Stimulated activated CD8-positive, alpha-beta memory T cell treated with anti-CD3 and anti-CD28 coated beads, Interleukin-7, amount 100 ng/mL, for 1 hour (primary cell): ENCODE measurements at places on chromosomes 3 and 15.

GRCh38 chr15:77455696-77456321, 35.1 kb downstream of the HMG20A start:
- no peak for DNase-seq

GRCh38 chr3:48409291-48410201, 20.3 kb downstream of the PLXNB1 start:
- no peak for DNase-seq

- no peak for DNase-seq
Observed at GRCh38 chr3:17094551-17094950, 209.8 kb downstream of the PLCL2 start.

- no peak for DNase-seq
Observed at GRCh38 chr3:196268284-196269163, 19.0 kb downstream of the PCYT1A start.

DNA sequence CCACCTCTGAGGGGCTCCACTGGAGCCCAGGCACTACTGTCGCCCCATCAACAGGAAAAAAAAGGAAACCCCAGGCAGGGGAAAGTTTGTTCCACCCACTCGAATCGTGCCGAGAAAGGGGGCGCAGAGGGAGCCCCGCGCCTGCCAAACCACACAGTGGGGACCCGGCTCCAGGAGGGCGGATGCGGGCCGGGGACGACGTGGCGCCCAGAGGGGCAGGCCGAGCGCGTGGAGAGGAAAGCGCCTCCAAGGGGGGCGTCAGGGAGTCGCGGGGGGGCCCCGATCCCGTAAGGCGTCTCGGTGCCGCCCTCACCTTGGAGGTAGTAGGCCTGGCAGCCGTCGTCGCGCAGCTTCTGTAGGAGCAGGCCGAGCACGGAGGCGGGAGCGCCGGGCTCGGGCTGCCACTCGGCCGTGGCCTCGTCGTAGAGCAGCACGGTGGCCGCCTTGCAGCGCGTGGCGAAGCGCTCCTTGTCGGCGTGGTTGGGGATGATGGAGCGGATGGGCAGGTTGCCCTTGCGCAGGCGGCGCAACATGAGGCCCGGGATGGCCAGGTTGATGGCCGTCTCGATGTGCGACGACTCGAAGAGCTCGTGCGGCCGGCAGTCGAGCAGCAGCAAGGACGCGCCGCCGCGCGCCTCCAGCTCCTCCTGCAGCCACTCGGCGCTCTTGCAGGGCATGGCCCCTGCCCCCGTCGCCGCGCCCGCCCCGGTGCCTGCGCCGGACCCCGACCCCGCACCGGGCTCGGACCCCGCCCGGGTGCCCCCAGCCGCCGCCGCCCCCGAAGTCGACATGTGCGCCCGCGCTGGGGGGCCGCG, 627 bp downstream of the DUSP7 start:
- no peak for DNase-seq

- DNase-seq = no peak
Observed at GRCh38 chr15:48010316-48010715, 110.5 kb upstream of the SLC24A5 start.

GRCh38 chr15:66595931-66596545, 30.2 kb upstream of the LCTL start:
- DNase-seq = no peak

GRCh38 chr15:62760538-62760937, 282.0 kb upstream of the TPM1 start:
- DNase-seq = no peak

DNA sequence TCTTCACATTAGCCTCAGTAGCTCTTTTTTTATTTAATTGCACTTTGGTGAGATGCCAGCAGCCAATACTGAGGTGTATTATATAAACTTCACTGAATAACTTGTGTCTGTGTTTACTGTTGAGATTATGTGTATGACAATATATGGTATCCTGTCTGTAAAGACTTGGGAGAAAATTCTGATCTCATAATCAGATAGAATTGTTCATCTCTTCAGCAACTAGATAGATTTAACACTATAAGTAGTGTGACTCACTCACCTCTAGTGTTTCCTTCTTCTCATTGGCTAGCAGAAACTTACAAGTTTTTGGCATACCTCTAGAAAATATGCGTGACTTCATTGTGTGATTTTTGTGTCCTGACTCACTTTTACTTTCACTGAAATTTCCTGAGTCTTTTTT, 67.6 kb upstream of the TGFBR2 start:
- no peak for DNase-seq

GRCh38 chr15:37204692-37205091, 104.3 kb upstream of the MEIS2 start:
- DNase-seq = no peak

DNA sequence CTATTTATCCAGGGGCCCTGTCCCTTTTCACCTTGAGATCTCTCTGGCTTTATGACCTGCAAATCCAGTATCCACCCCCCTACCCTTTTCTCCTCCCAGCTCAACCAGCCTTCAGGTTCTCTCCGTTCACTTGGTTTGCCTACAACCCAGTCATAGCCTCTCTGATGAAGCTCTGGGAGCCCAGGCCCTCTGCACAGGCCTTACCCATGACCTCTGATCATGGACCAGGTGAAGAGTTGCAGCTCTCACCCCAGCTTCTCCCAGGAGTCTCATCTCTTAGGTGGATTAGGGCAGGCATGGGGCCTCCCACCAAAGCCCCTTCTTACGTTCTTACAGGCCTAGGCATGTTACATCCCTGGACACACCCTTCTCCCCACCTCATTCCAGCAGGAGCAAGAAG, 59.8 kb downstream of the EXOG start:
- no peak for DNase-seq

DNA sequence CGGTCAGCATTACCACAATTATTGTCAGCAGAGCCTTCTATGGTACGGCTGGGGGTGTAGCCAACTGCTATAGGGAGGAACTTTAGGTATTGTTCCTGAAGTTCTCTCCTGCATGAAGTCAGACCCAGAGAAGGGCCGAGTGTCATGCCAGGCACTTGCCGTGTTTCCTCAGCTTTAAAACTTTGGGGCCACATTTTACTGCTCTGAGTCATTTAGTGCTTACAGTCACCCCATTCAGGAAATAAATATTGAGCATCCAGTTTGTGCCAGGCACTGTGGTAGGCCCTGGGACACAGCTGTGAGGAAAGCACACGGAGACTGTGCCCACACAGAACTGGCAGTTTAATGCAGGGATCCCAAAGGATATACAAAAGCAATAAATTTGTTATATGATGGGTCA, 54.5 kb upstream of the APEH start:
- DNase-seq = no peak

- DNase-seq = no peak
Observed at GRCh38 chr3:126084768-126085180, 850 bp upstream of the SLC41A3 start.

DNA sequence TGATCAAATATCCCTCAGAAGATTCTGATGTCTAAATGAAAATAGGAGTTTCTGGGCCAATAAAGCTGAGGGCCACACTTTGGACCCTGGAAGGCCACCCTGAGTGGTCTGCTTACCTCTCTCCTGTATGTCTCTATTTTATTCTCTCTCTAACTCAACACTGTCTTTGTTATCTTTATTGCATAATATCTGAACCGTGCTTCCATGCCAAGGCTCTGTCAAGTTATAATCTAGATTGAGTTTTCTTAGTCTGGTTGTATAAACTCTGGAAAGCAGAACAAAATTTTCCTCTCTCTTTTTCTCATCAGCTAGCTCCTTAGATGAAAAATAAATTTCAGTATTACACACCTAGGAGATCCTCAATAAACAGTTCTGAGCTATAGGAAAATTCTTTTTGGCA, 36.2 kb upstream of the ACTL6A start:
- DNase-seq = no peak

DNA sequence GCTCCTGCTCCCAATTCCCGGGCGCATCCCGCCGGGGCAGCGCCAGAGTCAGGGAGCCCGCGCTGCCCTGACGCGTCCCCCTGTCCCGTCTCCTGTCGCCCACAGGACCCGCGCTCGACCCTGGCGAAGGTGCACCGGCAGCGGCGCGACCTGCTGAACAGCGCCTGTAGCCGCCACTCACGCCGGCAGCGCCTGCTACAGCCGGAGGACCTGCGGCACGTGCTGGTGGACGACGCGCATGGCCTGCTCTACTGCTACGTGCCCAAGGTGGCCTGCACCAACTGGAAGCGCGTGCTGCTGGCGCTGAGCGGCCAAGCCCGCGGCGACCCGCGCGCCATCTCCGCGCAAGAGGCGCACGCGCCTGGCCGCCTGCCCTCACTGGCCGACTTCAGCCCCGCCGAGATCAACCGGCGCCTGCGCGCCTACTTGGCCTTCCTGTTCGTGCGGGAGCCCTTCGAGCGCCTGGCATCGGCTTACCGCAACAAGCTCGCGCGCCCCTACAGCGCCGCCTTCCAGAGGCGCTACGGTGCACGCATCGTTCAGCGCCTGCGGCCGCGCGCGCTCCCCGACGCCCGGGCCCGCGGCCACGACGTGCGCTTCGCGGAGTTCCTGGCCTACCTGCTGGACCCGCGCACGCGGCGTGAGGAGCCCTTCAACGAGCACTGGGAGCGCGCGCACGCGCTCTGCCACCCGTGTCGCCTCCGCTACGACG, 16.9 kb downstream of the C3orf22 start:
- no peak for DNase-seq

- no peak for DNase-seq
Observed at GRCh38 chr15:63040954-63041353, 1.6 kb upstream of the TPM1 start.

DNA sequence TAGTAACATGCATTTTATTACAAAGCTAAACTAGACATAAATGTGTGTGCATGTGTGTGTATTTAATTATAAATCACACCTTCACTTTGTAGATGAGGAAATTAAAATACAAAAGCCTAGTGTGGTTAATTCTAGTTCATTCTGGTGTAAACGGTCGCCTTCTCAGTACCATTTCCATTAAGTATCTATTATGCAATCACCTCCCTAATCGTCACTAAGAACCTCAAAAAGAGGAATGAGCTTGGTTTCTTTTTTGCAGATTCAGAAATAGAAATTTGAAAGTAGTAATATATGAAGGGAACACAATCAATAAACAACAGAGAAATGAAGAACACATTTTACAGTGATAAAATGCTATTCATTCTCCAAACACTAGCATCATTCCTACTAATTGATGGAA, 233.2 kb downstream of the ZBBX start:
- no peak for DNase-seq

- no peak for DNase-seq
Observed at GRCh38 chr3:46942076-46942475, 34.5 kb downstream of the CCDC12 start.

- no peak for DNase-seq
Observed at GRCh38 chr15:66655997-66656396, 46.0 kb upstream of the SMAD6 start.

DNA sequence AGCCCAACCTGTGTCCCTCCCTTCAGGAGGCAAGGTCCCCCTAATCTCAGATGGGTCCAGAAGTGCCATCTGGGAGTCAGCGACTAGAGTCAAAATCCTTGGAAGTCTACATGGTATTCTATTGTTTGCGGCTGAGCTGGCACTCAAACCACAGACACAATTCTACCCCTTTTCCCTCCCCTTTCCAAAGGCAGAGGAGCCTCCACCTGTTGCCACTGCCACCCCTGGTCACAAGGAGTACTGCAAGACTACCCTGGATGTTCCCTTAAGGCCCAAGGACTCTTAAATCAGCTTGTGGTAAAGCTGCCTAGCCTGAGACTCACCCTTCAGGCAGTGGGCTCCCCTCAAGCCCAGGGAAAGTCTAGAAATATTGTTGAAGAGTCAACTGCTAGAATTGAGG, 4.3 kb upstream of the OR5H6 start:
- DNase-seq = no peak

DNA sequence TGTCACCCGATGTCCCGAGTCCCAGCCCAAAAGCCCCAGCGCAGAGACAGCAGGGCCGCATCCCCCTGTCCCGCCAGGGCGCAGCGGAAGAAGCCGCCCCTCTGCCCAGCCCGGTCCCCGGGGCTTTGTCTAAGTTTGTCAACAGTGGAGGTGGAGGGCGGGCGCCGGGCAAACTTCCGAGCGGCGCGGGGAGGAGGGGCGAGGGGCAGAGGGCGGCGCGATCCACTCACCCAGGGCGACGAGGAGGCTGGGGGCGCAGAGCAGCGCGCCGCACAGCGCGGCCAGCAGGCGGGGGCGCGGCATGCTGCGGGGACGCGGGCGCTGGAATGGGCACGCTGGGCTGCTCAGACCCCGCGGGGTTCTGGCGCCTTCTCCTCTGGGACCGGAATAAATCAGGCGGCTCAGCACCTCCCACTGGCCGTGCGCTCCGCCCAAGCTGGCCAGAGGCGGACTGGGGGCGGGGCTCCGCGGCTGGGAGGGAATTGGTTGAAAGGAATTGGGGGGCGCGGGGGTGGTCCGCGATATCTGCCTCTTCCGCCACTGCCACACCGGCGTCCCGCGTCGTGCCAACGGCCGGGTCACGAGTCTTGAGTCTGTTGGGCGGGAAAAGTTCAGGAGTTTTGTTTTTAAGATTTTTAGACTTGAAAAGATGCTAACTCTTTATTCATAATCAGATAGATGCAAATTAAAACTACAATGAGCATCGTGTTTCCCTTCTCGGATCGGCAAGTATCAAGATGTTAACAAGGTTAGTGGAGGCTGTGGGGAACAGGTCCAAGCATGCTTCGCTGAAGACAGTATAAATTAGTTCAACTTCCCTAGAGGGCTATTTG, at the start of gene MFGE8:
Gene MFGE8 (minus strand): TSS at position 363 of the 833 bp plus-strand sequence. CDS start 60 bp downstream, at position 303.
- DNase-seq = peak; percentile 41

GRCh38 chr15:79919749-79920511, 23.1 kb upstream of the MTHFS start:
- DNase-seq = no peak

- DNase-seq = no peak
Observed at GRCh38 chr3:99651531-99651930, 13.1 kb downstream of the COL8A1 start.

DNA sequence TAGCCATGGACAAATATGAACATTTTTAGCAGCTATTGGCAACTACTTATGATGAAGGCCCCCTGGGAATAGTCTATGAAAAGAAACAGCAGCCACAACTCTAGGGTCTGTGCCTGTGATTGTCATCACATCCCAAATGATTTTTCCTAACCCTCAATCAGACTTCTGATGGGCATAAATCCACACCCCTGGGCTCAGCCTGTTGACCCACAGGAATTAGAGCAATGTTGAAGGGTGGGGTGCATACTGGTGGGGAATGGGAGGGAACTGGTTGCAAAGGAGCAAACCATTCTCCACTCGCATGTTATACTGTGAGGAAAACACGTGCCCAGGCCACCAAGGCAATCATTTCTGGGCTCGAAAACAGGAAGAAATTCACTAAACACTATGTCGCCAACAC, 106.5 kb upstream of the CTNNB1 start:
- no peak for DNase-seq

GRCh38 chr15:34223904-34224596, 766 bp upstream of the EMC4 start:
- no peak for DNase-seq

GRCh38 chr3:103052236-103052830, 617.5 kb downstream of the ZPLD1 start:
- no peak for DNase-seq

DNA sequence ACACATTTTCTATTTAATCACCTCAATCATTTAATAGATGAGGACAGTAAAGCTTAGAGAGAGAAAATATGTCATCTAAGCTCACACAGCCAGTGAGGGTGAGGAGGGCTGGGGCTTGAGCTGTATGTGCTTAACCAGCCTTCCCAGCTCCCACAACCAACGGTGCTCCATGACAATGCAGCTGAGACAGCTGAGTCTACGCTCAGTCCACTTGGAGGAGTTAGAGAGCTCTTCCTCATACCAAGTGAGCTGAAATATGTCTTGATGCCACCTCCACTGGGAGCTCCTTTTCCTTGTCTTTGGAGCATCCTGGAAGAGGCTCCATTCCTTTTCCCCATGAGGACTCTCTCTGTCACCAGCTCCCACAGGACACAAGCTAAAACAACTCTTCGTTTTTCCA, 9.3 kb downstream of the HOMER2 start:
- no peak for DNase-seq

- no peak for DNase-seq
Observed at GRCh38 chr15:98567951-98568350, 80.4 kb upstream of the IGF1R start.
